ENCODE measurements at places on chromosomes 5 and 9. TPM values are rescaled to one million over a fixed set of nuclear protein-coding genes. Genes with fewer than 3 reads are reported as not detected.

GRCh38 chr9:77981332-77981731 lies 50.3 kb downstream of the GNAQ start:
- H3K27me3 ChIP-seq: no peaks in the 10 kb centered on the region
- H3K27ac ChIP-seq: peak overlapping the region; percentile 41
- DNase-seq: peak; percentile 49
- no peak overlapping the region for H3K4me3 ChIP-seq

DNA sequence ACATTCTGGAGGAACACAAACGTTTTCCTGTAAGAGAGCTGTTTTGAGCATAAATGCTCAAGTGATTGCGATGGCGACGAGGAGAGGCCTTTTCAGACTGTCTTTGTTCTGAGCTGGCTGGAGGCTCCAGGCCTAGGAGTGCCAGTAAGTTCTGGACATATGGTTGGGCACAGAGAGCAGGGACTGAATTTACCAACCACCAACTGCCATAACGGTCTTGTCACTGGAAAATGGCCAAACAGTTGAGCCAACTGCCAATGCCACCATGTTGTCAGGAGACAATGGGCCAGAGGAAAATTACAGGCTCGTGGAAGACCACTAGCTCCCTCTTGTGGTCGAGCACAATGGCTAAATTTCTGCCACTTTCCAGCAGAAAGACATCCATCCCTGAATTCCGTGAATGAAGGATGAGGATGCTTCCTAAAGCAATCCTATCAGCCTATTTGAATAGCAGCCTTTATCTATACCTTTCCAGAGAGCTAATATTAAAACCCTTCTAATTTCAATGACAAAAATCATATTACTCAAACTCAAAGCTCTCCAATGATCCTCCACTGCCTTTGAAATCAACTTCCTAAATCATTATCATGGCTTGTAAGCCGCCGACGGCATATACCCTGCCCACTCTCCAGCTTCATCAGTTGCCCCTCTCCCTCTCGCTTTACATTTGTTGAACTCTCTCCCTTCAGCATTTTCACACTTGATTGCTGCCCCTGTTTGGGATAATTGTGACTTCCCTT lies 66.9 kb upstream of the GLIS3 start:
- no peaks in the 10 kb centered on the region for H3K36me3 ChIP-seq
- H3K27ac ChIP-seq: no peak overlapping the region
- H3K4me1 ChIP-seq: no peaks in the 10 kb centered on the region
- DNase-seq: peak; percentile 49

DNA sequence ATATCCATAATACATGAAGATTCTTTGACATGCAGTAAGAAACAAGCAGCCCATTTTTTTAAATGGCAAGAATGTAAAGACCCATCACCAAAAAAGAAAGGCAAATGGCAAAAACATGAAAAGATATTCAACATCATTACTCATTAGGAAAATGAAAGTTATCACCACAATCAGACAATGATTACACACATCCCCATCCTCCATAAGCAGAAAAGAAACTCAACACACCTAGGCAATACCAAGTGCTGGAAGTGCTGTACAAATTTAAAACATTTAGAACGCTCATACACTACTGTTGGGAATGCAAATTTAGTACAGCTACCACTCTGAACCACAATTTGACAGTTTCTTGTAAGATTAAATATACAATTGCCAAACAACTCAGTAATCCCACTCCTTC lies 466.7 kb downstream of the ACTL7B start:
- no peak for DNase-seq
- H3K27ac ChIP-seq: no peak overlapping the region

DNA sequence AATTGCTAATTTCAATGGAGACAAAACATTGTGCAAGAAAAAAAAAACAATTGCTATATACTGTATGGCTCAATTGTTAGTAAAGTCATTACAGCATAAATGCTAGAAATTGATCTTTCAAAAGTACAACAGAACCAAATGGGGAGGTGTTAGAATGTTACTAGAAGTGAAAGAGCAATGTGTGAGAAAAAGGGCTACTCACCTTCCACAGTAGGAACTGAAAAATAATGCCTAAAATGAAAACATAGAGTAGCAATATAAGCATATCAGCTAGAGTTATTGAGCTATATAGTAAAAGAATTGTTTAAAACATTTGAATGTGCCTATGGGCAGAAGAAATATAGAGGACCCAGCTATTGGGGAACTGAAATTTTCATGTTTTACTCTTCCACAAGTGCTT lies 10.9 kb upstream of the RXFP3 start:
- H3K4me3 ChIP-seq: no peak overlapping the region
- H3K4me1 ChIP-seq: no peaks in the 10 kb centered on the region
- H3K27ac ChIP-seq: no peak overlapping the region
- H3K27me3 ChIP-seq: no peaks in the 10 kb centered on the region
- no peak for DNase-seq
- no peaks in the 10 kb centered on the region for H3K36me3 ChIP-seq

DNA sequence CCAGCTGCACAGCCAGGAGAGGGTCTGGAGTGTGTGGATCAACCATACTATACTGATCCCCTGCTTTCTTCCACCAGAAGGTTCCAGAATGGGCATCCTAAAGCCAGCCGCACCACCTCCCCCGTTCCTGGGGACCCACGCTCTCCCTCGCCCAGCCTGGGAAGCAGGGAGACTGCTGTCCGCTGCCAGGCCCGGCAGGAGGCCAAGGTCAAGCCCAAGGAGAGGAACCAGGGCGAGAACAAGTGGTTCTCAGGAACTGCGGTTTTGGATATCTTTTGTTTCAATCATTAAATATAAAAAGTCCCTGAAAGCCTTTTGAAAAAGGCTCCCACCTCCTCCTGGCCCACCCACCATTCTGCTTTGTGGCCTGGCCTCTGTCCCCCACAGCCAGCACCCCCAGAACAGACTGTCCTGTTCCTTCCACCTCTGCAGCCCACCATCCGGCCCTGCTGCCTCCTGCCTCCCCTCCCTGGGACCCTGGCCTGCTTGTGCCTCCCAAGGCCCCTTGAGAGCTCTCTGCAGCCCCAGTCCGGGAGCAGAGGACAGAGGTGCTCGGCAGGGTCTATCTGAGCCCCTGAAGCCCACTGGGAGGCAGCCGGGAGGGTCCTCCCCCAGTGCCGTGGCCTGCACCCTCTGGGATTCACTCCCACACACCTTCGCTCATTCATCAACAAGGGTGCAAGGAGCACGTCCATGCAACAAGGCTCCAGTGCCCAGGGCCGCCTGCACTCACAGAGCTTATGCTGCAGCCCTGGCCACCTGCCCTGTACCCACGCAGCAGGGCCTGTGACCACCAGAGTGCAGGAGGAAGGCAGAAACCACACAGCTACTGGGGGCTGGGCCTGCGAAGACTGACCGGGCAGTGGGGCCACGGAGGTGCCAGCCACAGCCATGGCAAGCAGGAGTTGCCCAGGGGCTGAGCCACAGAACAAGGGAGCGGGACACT lies 614 bp upstream of the LCN6 start:
- no peaks in the 10 kb centered on the region for H3K27me3 ChIP-seq
- H3K4me1 ChIP-seq: no peaks in the 10 kb centered on the region
- no peak for DNase-seq
- H3K36me3 ChIP-seq: no peaks in the 10 kb centered on the region
- H3K4me3 ChIP-seq: no peak overlapping the region

GRCh38 chr5:157459715-157460599 lies at the start of gene NIPAL4:
NIPAL4 (plus strand) TSS chr5:157460213; CDS start chr5:157460321, 108 bp downstream.
- H3K4me3 ChIP-seq: peak within 1 kb of the TSS; percentile 29
- H3K27me3 ChIP-seq: peaks cover 39% of the 10 kb centered on the region
- H3K36me3 ChIP-seq: no peaks in the 10 kb centered on the region
- H3K4me1 ChIP-seq: peaks cover 7% of the 10 kb centered on the region
- no peak within 1 kb of the TSS for H3K27ac ChIP-seq
- peak; percentile 48 for DNase-seq

DNA sequence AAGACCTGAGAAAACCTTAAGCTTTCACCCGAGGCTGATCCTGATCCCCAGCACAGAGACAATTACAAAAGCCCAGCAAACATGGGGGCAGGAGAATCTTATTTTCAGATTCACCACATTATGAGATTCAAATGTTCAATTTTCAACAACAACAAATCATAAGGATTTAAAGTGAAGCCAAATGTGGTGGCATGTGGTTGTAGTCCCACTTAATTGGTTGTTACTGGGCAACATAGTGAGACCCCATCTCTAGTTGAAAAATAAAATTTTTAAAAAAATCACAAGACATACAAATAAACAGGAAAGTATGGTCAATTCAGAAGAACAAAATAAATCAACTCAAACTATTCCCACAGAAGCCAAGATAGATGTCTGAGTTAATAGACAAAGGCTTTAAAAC lies 3.9 kb upstream of the RABGAP1 start:
- H3K27me3 ChIP-seq: no peaks in the 10 kb centered on the region
- no peak for DNase-seq
- H3K27ac ChIP-seq: peak overlapping the region; percentile 48
- H3K4me3 ChIP-seq: no peak overlapping the region
- peaks cover 14% of the 10 kb centered on the region for H3K4me1 ChIP-seq
- no peaks in the 10 kb centered on the region for H3K36me3 ChIP-seq

- no peak for DNase-seq
- no peak overlapping the region for H3K27ac ChIP-seq
- H3K4me1 ChIP-seq: peaks cover 9% of the 10 kb centered on the region
- no peaks in the 10 kb centered on the region for H3K36me3 ChIP-seq
- no peak overlapping the region for H3K4me3 ChIP-seq
- no peaks in the 10 kb centered on the region for H3K27me3 ChIP-seq
Measured at GRCh38 chr9:133331221-133331620, 4.8 kb downstream of the SURF6 start.

- no peak overlapping the region for H3K27ac ChIP-seq
- H3K36me3 ChIP-seq: no peaks in the 10 kb centered on the region
- no peaks in the 10 kb centered on the region for H3K4me1 ChIP-seq
- no peak overlapping the region for H3K4me3 ChIP-seq
- peaks cover 3% of the 10 kb centered on the region for H3K27me3 ChIP-seq
Measured at GRCh38 chr5:170296935-170297588, 515 bp downstream of the LCP2 start.

- no peak overlapping the region for H3K4me3 ChIP-seq
- no peak overlapping the region for H3K27ac ChIP-seq
- H3K27me3 ChIP-seq: no peaks in the 10 kb centered on the region
- no peak for DNase-seq
Measured at GRCh38 chr5:59062986-59063683, 480.3 kb downstream of the RAB3C start.

- H3K4me1 ChIP-seq: peaks cover 23% of the 10 kb centered on the region
- H3K36me3 ChIP-seq: no peaks in the 10 kb centered on the region
- DNase-seq: no peak
- no peaks in the 10 kb centered on the region for H3K27me3 ChIP-seq
Measured at GRCh38 chr9:33443047-33443446, 4.3 kb downstream of the AQP3 start.

GRCh38 chr5:31657315-31657979 lies 18.5 kb downstream of the PDZD2 start:
- no peak overlapping the region for H3K27ac ChIP-seq
- H3K4me1 ChIP-seq: no peaks in the 10 kb centered on the region
- H3K36me3 ChIP-seq: no peaks in the 10 kb centered on the region

- H3K27me3 ChIP-seq: no peaks in the 10 kb centered on the region
- H3K36me3 ChIP-seq: no peaks in the 10 kb centered on the region
- peaks cover 14% of the 10 kb centered on the region for H3K4me1 ChIP-seq
- no peak for DNase-seq
Measured at GRCh38 chr9:76219560-76220151, 174.6 kb downstream of the RFK start.

DNA sequence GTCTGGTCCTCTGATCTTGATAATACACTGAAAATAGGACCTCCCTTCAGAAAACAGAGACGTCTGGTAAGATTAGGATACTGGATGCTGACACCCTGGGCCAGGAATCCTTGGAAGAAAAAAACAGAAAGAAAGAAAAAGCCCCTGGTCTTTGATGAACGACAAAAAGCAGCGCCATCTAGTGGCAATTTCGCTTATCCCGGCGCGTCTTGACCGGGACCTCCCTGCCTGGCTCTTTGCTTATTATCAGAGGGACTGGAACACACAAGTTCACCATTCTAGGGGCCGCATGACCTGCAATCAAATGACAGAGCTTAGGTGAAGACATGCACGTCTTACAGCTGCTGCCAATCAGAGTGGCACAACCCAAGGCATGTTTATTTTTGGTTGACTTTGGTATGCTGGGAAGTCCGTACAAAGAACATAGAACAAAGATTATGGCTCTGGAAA lies 114.9 kb upstream of the NFIB start:
- no peaks in the 10 kb centered on the region for H3K4me1 ChIP-seq
- H3K4me3 ChIP-seq: no peak overlapping the region
- no peaks in the 10 kb centered on the region for H3K27me3 ChIP-seq
- DNase-seq: peak; percentile 89
- no peaks in the 10 kb centered on the region for H3K36me3 ChIP-seq

Gene SOHLH1
- total RNA-seq: not detected

Gene SH3TC2
- 3.8 TPM for total RNA-seq

Gene CETN3
- total RNA-seq: 15.7 TPM

Gene DDX4
- total RNA-seq: not detected
